ENCODE measurements at places on chromosomes 5 and 9.

- DNase-seq, result no peak
Measured at GRCh38 chr5:133124891-133125290, 73.1 kb downstream of the HSPA4 start.

DNA sequence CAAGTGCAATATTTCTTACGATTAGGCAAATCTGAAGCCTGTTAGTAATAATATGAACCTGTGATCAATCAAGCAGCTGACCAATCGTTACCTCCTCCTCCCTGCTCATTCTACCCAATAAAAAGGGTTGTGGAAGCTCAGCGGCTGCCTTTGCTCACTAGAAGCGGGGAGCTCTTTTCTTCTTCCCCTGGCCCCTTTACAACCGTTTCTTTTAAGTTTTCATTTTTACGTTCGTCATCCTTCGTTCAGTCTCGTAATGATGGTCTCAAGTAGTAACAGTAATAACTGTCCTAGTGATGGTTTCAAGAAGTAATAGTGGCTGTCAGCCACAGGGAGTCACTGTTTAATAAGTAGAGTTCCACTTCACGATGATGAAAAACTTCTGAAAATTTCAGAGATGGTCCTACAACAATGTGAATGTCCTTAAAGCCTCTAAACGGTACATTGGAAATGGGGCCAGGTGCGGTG lies 6.2 kb downstream of the UGT3A2 start:
- peak; percentile 14 for DNase-seq

DNA sequence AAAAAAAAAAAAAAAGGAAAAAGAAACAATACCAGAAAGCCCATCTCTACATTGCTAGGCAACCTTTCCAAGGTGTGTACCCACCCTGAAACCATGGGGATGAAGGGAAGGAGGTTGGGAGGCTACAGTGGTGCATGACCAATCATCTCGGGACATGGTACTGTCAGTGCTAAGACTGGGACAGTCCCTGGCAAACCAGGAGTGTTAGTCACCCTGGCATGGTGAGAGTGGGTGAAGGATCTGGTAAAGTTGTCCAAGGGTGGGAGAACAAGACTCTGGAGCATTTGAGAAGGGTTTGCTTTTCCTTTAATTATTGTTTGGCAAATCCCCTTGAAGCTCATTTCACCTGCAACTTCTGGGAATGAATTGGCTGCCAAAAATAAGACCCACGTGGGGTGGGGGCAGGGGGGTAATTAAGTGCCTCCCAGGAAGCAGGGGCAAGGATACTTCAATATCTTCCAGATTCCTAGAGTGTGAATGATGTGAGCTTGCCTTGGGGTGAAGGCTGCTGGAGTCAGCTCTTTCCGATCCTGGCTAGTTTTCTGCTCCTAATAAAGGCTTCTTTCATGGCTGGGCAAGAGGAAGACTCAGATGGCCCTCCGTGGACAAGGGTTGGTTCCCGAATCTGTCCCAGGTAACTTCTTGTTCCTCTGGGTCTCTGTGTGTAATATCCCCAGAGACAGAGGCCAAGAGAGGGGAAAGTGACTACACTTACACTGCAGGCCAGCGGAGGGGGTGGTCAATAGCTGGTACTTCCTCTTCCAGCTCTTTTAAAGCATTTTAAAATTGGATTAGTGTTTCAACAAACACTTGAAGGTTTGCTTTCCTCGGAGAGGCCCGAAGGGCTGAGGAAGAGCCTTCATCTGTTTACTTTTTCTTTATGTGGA lies 61.6 kb upstream of the SPRY4 start:
- no peak for DNase-seq

DNA sequence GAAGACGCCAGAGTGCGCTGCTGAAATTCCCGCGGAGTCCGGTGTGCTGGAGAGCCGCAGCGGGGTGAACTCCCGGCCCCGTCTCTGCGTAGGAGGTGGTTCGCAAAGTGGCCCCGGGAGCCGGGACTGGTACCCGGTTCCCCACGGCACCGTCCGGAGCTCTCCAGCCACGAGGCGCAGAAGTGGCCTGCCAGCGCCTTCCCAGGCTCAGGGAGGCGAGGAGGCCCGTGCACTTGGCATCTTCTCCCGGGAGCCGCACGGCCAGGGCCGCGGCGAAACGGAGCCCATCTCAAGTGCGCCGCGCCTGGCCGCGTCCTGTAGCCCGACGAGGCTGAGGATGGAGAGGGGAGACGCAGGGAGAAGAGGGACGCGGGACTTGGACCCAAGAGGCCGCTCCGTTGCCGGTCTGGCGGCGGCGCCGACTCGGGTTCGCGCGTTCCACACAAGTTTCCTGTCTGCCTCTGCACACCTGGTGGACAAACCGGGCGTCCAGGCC lies 1.1 kb upstream of the IRX1 start:
- peak; percentile 62 for DNase-seq

DNA sequence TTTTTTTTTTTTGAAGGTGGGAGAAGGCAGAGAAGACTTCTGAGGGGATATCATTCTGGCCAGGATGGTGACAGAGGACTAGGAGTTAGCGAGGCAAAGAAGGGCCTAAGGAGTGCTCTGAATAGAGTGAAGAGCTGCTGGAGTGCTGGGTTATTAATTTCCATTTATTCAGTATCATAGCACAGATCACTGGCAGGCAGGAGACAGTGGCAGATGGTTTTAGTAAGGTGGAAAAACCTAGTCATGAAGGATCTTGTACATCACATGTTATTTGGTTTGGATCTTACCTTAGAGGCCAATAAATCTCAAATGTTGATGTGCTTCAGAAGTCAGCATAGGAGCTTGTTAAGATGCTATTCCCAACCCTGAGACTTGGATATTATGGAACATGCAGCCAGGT lies 165.5 kb downstream of the TTLL11 start:
- no peak for DNase-seq

DNA sequence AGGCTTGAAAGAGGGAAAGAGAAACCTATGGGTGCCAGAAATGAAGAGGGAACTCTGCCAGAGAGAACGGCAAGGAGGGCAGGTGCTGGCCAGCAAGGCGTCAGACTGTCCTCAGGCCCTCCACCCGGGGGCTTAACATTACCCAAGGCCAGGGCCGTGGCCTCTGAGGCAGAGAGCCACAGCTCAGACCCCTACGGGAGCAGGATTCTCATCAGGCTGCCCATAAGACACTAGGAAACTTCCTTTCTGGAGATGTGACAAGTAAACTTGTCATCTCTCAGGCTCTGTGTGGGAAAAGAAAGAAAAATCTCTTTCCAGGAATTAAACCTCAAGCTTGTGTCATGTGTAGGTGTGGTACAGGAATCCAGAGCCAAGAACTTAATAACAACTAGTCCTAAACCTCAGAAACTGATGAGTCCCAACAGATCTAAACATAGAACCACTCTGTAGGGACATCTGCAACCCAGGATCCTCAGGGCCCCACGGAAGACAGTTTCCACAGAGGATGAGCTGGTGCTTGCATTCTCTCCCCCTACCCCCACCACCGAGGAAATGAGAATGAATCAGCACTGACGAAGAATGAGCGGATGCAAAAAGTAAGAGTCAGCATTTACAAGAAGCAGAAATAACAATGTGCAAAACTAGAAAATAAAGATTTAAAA lies 74.3 kb downstream of the DCP2 start:
- no peak for DNase-seq

- DNase-seq, result no peak
Measured at GRCh38 chr5:95471487-95471886, 80.3 kb downstream of the FAM81B start.

DNA sequence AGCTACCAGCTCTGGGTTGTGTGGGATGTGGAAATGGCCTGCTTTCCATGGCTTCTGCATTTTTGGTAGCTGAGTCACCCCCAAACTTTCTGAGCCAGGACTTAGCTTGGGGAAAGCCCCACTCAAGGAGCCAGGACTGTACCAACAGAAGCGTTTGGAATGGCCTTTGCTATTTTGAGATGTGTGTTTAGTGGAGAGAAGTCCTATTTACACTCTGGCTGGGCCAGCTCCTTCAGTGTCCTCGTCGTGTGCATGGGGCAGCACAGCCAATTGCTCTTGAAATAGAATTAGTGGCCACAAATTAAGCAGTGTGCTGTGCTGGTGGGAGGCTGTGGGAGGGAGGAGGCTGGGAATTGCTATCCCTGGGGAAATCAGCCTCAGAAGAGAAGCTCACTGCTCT lies 51.6 kb downstream of the ENTREP1 start:
- no peak for DNase-seq

DNA sequence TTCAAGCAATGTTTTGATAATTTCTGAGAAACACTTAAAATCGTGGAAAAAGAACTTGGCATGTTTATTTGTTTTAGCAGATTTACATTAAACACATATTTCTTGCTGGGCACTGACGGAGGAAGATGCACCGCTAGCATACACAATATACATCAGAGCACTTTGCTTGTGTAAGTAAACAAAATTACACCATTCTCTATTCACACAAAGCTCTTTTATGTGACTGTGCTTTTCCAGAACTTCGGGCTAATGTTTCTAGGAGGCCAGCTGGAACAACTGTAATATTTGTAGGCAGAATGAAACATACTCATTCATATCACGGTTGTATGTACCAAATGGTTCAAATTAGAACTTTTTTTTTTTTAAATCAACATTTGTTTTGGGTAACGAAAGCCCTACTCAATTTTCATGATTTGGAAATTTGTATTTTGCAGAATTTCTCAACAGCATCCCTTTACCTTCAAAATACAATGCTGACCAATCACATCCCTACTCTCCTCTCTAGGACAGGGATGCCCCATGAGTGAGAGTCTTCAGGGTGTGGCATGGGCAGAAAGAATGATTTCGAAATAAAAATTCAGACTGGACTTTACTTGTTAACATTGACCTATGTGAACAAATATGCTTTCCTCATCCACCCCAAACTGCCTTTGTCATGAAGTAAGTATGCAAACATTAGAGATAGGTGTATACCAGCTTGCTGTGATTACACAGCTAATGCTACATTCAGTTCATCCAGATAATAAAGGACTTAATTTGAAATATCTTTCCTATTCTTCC lies 425.1 kb downstream of the BNC2 start:
- no peak for DNase-seq

- no peak for DNase-seq
Measured at GRCh38 chr9:86176468-86176867, 77.1 kb upstream of the GOLM1 start.

GRCh38 chr5:56588636-56589480 lies 226.5 kb upstream of the MAP3K1 start:
- no peak for DNase-seq

DNA sequence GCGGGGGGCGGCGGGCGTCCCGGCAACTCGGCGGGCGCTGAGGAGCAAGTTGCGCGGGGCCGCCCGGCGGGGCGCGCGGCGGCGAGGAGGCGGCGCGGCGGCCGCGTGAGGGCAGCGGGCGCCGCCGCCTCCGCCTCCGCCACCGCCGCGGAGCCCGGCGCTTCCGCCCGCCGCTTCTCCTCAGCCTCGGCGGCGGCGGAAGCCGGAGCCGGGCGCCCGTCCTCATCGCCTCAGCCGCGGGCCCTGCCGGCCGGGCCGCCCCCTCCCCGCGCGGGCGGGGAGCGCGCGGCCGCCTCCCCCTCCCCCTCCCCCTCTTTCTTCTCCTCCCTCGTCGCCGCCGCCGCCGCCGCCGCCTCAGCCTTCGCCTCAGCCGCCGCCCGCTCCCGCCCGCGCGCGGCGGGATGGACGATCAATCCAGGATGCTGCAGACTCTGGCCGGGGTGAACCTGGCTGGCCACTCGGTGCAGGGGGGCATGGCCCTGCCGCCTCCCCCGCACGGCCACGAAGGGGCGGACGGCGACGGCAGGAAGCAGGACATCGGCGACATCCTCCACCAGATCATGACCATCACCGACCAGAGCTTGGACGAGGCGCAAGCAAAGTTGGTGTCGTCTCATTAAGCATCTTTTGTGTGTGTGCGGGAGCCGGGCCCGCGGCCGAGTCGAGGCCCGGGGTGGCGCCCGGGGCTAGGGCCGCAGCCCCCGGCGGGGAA lies at the start of gene PBX3:
TSS of gene PBX3 (plus strand) at position 321 of the 712 bp plus-strand sequence.
- no peak for DNase-seq

DNA sequence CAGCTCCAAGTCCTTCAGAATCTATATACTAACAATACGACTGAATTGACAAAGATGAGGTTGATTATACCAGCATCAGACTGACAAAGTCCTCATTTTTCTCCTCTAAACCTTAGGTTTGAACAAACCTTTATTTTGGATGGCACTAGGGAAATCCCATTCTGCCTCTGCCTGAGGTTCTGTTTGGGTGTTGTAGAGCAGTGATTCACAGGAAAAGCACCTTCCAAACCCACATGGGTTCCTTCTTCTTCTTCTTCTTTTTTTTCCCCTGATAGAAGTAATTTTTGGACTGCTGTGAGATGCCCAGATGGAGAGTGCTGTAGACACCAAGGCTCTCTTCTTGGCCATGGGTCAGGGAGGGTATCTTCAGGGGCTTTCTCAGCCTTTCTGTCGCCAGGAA lies 164.9 kb upstream of the PAPPA start:
- DNase-seq, result no peak

All from NCI-H526 treated with DMSO at 0.1 percent for 48 hours (cell line).